ENCODE measurements at places on chromosomes 11 and 22. TPM values are rescaled to one million over a fixed set of nuclear protein-coding genes. Genes with fewer than 3 reads are reported as not detected.

DNA sequence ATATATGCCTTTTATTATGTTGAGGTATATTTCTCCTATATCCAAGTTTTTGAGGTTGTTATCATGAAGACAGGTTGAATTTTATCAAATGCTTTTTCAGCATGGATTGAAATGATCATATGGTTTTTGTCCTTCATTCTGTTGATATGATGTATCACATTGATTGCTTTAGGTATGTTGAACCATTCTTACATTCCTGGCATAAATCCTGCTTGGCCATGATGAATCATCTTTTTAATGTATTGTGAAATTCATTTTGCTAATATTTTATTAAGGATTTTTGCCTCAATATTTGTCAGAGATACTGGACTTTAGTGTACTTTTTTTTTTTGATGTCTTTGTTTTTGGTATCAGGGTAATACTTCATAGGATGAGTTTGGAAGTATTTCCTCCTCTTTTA, 283.8 kb upstream of the C11orf87 start:
- DNase-seq, result no peak

DNA sequence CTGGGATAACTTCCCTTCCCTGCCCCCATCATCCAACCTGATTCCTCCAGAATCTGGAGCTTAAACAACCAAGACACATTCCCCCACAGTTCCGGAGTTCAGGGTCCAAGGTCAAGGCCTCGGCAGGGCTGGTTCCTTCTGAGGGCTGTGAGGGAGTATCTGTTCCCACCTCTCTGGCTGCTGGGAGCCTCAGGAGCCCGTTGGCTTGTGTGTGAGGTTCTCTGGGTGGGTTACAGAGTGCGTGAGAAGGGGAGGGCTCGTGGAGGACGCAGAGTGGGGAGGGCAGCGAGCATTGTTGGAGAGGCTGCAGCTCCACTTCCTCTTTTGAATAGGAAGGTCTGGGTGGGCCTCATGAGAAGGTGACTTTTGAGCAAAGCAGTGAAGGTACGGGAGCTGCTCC, 8.5 kb downstream of the SERHL2 start:
- no peak for DNase-seq

GRCh38 chr22:36136475-36136874, 24.1 kb downstream of the APOL3 start:
- peak; percentile 44 for DNase-seq

OR5P2 gene
- total RNA-seq, result 0.10 TPM

EFEMP2 gene
- 35.0 TPM for total RNA-seq

All from renal cortical epithelial cell (primary cell).